ENCODE measurements at places on chromosomes 6 and 20. TPM values are rescaled to one million over a fixed set of nuclear protein-coding genes. Genes with fewer than 3 reads are reported as not detected.
A peak's percentile ranks its signal among the peaks of the same experiment; 100 is the strongest.

DNA sequence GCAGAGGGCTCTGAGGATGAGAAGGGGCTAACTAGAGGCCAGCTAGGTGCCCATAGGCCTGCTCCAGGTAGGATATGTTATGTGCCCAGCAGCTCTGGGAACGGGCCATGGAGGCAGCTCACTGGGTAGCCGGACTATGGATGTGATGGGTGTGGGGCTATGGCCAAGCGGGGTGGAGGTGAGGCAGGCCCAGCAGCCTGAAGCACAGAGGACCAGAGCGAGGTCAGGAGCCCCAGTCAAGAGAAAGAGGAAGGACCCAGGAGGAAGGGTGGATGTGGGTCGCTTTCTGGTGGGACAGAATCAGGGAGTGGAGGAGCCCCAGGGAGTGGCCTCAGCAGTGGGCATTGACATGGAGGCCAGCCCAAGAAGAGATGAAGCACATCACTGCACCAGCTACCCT is 117.9 kb upstream of the MLN start:
- no peak overlapping the region for H3K4me3 ChIP-seq
- no peak for DNase-seq
- no peak overlapping the region for H3K27ac ChIP-seq
- no peaks in the 10 kb centered on the region for H3K27me3 ChIP-seq

C20orf204 gene
- 17.0 TPM for total RNA-seq

- no peak overlapping the region for H3K4me3 ChIP-seq
- no peaks in the 10 kb centered on the region for H3K27me3 ChIP-seq
- H3K4me1 ChIP-seq, result no peaks in the 10 kb centered on the region
- no peak overlapping the region for H3K27ac ChIP-seq
- H3K36me3 ChIP-seq, result no peaks in the 10 kb centered on the region
- DNase-seq, result no peak
Measured at GRCh38 chr6:20906945-20907344, 372.7 kb downstream of the CDKAL1 start.

- H3K4me1 ChIP-seq, result no peaks in the 10 kb centered on the region
- DNase-seq, result no peak
- no peaks in the 10 kb centered on the region for H3K36me3 ChIP-seq
- H3K27me3 ChIP-seq, result no peaks in the 10 kb centered on the region
- H3K27ac ChIP-seq, result peak overlapping the region; percentile 1
Measured at GRCh38 chr6:167153521-167153959, 4.2 kb downstream of the GPR31 start.

- no peaks in the 10 kb centered on the region for H3K27me3 ChIP-seq
- H3K27ac ChIP-seq, result no peak overlapping the region
- no peak overlapping the region for H3K4me3 ChIP-seq
- no peak for DNase-seq
- H3K36me3 ChIP-seq, result no peaks in the 10 kb centered on the region
- H3K4me1 ChIP-seq, result no peaks in the 10 kb centered on the region
Measured at GRCh38 chr6:11076540-11076939, 17.1 kb upstream of the SMIM13 start.

INSM1 gene
- 4.4 TPM for total RNA-seq

Measured in thymus (tissue), 14 donors.